NCI-H187 treated with DMSO at 0.1 percent for 48 hours (cell line): ENCODE measurements at places on chromosomes 2 and 18.

DNA sequence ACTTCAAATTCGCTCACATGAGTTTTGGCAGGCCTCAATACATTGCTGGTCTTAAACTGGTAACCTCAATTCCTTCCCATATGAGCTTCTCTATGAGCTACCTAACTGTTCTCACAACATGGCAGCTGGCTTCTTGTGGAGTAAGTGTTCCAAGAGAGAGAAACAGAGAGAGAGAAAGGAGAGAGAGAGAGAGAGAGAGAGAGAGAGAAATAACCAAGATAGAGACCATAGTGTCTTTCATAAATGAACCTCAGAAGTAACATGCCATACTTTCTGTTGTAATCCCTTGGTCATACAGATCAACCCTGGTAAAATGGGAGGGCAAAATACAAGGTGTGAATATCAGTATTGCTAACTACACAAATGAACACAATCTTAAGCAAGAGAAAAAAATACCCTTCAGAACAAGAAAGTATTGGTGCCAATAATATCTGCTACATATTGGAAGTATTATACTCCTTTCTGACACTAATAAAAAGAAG lies 33.2 kb upstream of the UBE2E3 start:
- DNase-seq = no peak

DNA sequence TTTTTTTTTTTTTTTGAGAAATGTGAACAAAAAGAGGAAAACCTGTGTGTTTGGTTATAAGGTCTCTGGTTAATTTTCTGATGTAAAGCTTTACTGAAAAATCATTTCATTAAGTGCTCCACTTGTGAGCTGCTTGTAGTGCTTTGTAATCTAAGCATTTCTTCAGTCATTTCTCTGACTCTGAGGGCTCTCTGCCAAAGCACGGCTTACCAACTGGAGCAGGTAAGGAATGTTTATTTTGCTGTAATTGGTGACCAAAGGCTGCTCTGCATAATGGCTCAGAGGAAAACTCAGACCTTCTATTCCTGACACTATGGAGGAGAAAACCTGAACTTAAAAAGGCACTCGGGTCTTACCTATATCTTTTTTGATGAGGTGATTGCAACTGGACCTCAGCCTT lies 848.8 kb downstream of the MBD2 start:
- DNase-seq = no peak

- no peak for DNase-seq
Observed at GRCh38 chr2:1593371-1594122, 150.8 kb downstream of the PXDN start.

- no peak for DNase-seq
Observed at GRCh38 chr2:65767946-65768345, 335.5 kb upstream of the SPRED2 start.

DNA sequence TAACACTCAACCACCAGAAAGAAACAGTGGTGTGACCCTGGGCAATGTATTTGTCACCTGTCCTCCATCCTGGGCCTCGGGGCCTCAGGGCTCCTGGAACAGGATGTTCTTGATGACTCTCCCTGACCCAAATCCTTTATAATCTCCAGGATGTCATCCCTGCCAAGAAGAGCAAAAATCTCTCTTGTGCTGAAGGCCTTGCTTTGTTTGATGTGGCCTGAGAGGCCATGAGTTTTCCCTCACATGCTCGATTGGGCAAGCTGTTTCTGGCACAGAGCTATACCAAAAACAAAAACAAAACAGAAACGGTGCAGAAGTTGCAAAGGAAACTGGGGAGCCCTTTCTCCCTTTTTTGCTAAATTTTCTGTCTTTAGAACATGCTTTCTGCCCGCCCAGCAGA lies 35.7 kb upstream of the ST3GAL5 start:
- no peak for DNase-seq

DNA sequence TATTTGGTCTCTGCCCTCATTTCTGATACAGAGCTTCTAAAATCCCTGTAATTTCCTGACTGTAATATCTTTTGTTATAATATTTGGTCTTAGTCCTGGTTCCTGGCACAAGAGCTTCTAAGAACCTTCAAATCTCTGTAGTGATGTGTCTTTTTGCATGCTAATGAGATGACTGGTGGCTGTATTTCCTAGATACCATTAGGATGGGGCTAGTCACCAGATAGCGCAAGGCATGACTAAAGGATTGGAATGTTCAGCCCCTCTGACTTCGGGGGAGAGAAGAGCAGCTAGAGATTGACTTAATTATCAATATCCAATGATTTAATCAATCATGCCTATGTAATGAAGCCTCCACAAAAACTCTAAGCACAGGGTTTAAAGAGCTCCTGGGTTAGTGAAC lies 620.8 kb upstream of the ACVR2A start:
- DNase-seq = no peak

DNA sequence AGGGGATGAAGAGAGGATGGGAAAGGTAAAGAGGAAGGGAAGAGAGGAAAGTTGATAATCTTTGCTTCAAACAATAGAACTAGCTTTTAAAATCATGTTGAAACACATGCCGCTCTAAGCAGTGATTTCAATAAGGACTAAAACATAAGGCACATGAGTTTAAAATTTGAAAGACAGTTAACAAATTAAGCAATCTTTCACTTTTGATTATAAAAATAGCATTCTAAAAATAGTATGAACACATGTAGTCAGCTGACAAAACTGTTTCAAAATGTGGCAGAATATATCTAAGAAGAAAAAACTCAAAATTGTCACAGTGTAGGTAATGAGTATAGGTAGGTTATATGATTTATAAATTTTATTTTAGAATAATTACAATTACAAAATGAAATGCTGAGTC lies 25.3 kb downstream of the PSME4 start:
- DNase-seq = no peak

DNA sequence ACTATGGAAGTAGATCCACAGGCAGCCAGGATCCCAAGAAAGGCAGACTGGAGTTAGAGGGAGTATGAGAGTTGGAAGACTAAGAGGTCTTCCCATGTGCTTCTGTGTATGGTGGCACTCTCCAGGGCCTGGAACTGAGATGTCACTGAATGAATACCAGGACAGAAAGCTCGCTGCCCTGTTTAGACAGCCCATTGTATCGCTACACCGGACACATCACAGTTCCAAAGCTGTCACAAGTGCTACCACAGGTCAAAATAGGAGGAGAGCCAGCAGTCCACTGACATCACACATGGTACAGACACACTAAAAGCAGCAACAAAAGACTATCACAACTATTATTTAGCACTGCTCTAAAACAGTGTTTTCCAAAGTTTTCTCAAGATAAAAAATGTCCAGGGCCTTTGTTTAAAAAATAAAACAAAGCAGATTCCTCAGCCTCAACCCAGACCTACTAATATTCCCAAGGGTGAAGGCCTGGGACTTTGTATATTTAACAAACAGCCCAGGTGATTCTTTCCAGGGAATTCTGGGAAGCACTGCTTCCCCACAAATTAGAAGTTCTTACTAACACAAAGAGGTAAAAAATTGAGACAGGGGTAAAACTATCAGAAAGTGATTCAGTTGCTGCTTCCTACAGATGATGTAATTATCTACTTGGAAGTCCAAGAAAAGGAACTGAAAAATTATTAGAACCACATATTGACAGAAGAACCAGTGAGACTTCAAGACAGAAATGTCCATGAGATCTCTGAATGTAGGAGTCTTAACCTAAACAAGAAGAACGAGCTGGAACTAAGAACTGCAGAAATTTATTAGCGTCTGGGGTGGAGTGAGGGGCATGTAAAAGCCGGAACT lies 116.0 kb downstream of the DTNB start:
- DNase-seq = no peak

GRCh38 chr2:63821396-63821795 lies 20.3 kb upstream of the UGP2 start:
- no peak for DNase-seq

DNA sequence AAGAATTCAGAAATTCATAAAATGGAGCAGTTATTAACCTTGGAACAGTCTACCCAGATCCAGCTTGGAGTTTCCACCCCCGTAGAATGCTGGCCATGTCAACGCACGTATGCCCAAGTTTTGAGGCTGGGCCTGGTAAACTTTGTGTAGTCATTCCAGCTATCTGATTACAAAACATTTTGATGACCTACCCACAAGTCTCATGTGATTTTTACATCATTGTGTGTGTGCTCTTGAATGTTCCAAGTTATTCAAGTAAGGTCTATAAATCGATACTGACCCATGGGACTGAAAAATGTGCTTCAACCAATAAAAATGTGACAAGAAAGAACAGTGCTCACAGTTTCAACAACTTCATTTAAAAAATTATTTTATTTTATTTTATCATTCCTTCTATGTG lies 32.5 kb upstream of the ICOS start:
- no peak for DNase-seq

DNA sequence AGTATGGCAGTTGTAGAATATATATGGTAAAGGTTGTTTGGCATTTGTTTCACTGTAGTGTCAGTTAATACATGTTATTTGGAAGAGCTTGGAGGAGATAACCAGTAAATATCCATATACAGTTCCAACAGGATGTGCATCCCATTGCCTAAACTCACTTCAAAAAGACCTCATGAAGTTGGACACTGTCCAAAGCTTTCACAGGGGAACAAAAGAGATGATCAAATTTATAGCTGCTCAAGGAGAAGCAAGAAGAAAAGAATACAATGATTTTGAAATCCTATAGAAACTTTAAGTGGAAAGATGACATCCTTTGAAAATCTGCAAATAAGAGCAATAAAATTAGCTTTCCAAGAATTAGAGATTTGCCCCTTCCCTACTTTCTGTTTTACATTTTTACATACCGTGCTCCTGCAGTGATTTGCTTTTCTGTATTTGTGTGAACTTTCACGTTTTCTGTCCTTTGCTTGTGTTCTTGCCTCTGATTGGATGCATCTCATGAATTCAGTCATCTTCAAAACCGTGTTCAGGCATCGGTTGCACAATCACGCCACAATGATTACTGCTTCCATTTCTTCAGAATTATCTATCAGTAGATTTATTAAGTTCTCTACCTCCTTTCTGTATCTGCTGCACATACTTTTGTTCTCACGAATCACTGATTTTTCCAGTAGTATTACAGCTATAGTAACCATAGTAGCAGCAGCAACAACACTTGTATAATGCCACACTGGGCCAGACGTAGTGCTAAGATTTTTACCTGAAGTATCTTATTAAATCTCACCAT lies 83.8 kb downstream of the PARD3B start:
- DNase-seq = no peak

DNA sequence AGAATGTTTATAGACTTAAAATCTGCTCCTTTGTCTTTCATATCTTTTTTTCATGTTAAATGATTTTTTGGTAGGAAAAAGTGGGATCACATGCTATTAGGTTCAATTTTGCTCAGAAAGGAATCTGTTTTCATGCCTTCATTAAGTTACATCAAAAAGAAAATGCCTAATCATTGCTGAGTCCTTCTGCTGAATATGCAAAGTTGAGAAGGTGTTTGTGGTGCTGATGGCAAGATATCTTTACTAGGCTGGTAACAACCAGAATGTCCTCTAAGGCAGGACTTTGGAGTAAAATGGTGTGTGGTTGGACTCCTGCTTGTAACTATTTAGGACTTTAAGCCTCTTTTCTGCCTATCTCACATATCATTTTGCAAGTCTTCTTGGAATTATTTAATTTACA lies 88.3 kb downstream of the TRIB2 start:
- DNase-seq = no peak

DNA sequence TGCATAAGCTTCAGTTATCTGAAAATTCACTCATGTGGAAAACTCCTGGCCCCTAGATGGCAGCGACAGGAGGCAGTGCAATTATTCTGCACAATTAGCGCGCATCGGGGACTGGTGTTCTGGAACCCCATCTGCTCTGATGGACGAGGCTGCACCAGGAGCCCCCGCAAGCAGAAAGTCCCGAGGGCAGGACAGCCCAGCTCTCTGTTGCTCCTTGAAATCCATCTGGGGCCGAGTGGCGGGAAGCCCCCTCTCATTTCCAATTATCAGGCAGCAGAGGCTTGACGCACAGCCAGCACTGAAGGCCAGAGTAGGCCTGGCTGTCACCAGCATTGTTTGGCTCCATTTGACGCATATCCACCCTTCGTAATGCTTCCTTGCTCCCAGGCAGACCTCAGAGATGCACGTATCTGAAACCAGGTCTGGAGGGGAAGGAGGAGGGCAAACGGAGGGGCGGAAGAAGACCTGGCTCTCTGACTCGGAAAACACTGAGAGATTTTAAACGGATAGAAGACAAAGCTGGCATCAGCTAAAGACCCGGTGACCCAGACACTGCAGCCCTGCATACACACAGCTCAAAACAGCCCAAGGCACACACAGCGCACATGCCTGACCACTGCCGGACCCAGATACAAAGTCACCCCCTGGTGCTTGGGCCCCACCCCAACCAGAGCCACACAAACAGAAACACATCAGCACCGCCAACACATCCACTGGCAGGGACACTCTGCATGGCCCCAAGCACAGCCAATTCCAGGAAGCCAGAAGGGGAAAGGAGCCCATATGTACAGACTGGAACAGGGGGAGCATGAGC lies 69.8 kb downstream of the TNS1 start:
- DNase-seq = no peak

- DNase-seq = no peak
Observed at GRCh38 chr2:184695-185094, 79.1 kb downstream of the SH3YL1 start.

DNA sequence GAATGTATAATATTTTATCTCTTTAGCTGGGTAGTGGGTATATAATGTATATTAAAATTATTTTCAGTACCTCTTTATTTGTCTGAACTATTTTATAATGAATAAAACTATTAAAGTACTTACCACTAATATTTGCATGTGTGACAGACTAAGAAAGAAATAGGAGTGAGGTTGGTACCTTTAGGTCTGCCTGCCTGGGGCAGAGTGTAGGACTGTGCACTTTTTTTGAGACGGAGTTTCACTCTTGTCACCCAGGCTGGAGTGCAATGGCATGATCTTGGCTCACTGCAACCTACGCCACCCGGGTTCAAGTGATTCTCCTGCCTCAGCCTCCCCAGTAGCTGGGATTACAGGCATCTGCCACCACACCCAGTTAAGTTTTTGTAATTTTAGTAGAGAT lies 18.8 kb downstream of the NCOA1 start:
- DNase-seq = no peak

GRCh38 chr18:70415823-70416488 lies 127.1 kb downstream of the SOCS6 start:
- DNase-seq = peak; percentile 93

- no peak for DNase-seq
Observed at GRCh38 chr2:189803431-189803830, 19.2 kb downstream of the PMS1 start.
